ENCODE measurements at places on chromosomes 11 and 22.

DNA sequence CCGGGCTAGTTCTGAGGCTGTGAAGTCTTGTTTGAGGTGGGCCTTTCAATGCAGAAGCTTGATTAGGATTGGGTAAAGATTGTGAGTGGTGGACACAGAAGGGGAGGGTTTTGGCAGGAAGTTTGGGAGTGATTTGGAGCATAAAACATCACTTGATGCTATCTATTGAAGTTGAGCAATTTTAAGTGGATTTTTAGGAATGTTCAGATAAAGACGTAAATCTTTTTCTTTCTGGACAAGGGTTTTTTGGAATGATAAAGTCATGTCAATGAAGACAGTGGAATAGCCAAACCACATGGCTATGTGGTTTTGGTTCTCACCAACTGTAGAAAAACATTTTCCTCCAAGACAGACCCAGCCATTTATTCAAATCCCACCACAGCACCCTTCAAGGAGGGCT, 111.2 kb upstream of the SNX19 start:
- no peak for DNase-seq

GRCh38 chr11:121478895-121479697, 26.3 kb upstream of the SORL1-AS1 start:
- DNase-seq: no peak

DNA sequence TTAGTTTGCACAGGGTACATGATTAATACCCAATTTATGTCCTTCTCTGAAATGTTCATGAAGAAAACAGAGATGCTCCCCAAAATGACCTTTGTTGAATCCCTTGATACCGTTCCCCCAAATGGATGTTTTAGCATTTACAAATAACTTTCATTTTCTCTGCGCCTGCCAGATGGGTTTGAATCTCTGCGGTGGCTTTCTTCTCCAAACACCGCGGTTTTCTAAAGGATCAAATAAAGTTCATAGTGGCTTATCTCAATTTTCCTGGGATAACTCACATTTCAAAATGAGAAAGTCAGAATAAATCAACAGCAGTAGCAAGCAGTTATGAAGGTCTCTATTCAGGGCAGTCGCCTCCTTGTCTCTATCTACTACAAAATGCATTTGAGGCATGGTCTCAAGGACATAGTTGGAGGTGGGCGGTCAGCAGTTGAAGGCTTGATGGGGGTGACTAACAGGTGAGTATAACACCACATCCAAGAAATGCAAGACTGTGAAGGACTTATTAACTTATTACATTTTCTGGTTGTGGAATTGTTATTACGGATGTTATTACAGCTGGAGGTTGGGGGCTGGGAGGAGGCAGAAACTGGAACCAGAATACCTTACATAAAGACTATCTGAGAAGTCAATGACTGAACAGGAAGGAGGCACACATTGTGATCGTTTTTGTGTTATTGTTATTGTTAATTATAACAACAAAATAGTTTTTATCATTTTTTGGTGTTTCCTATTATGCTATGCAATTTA, 1513.3 kb downstream of the FAM181B start:
- DNase-seq: no peak

DNA sequence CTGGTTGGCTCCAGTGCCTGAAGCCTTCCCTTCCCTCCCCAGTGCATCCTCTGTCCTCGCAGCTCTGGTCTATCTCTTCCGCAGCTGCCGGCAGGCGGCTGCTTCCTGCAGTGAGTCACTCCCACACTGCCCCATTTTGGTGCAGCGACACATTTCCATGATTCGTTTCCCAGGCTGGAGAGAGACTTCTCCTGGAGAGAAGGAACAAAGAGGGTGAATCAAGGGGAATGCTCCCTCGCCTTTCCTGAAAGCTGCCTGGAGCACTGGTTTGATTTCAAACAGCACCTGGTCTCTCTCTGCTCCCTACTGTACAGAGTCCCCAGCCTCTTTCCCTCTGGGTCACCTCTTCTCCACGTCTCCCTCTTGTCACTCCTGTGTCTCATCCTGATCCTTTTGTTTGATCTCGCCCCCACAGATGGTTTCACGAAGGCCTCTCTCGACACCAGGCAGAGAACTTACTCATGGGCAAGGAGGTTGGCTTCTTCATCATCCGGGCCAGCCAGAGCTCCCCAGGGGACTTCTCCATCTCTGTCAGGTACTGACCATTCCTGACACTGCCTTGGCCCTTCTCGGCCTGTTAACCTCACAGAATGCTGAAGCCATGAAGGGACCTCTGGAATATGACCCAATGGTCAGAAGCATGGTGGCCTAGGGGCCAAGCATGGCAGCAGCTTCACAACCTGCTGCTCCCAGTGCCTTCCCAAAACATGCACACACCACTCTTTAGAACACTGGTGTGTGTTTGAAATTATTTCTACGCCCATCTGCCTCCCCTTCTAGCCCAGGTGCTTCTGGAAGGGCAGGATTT, at the start of gene TMA7B:
Gene TMA7B, plus strand, starts transcription at position 758 of the 808 bp plus-strand sequence. CDS start 3,978 bp downstream, outside the sequence.
- no peak for DNase-seq

GRCh38 chr22:44151676-44152075, 29.0 kb upstream of the PARVG start:
- DNase-seq: no peak

GRCh38 chr11:73157101-73158010, 15.2 kb upstream of the FCHSD2 start:
- DNase-seq: no peak

GRCh38 chr22:46432164-46433068, 96.9 kb downstream of the TRMU start:
- no peak for DNase-seq

- no peak for DNase-seq
Measured at GRCh38 chr22:44821741-44822475, 69.5 kb downstream of the ARHGAP8 start.

- no peak for DNase-seq
Measured at GRCh38 chr22:20561882-20562281, 54.5 kb downstream of the MED15 start.

- peak; percentile 23 for DNase-seq
Measured at GRCh38 chr22:38732251-38732815, 23.5 kb downstream of the SUN2 start.

- no peak for DNase-seq
Measured at GRCh38 chr22:37913233-37913721, 7.2 kb downstream of the MICALL1 start.

- DNase-seq: no peak
Measured at GRCh38 chr22:20316844-20317401, 2.9 kb downstream of the DGCR6L start.

DNA sequence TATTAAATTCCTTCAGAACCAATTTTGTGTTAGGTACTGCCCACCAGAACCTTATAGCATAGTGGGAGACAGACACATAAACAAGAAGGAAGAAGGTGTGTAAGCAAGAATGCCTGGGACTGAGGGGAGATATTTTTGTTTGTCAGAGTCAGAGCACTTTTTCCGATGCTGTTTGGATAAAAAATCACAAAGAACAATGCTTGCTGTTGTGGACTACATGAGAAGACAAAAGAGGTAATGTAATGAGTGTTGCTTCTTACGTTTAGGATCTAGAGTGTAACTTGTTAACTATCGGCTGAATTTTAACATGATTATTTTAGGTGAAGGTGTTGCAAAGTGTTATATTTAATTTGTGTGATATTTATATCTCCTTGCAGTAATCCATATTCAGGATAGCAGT, 84.9 kb downstream of the ATM start:
- no peak for DNase-seq

DNA sequence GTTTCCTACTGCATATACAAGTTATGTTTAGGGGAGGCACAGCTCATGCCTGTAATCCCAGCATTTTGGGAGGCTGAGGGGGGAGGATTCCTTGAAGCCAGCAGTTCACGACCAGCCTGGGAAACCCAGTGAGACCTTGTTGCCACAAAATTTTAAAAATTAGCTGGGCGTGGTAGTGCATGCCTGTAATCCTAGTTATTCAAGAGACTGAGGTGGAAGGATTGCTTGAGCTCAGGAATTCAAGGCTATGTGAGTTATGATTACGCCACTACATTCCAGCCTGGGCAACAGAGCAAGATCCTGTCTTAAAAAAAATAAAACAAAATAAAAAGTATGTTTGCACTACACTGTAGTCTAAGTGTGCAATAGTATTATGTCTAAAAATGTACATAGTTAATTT, 108.8 kb upstream of the TEAD1 start:
- DNase-seq: no peak

GRCh38 chr11:65182258-65183170, 786 bp downstream of the CAPN1 start:
- DNase-seq: peak; percentile 22

DNA sequence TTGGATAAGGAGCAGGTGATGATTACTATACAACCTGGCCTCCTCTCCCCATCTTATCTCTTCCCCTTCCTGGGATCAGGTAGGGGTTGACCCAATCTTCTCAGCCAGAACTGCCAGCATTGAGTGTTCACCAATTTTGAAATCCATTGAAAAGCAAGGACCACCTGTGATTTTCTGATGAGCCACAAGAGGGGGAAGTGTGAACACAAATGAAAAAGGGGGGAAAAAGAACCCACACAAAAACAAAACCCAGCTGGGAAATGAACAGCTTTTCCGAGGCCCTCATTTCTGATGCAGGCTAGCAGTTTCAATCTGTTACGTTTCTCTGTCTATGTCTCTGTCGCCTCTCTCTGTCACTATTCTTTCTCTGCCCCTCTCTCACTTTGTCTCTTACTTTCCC, 161.9 kb downstream of the INSC start:
- DNase-seq: no peak

- DNase-seq: peak; percentile 71
Measured at GRCh38 chr22:45435544-45436139, 22.1 kb downstream of the RIBC2 start.

DNA sequence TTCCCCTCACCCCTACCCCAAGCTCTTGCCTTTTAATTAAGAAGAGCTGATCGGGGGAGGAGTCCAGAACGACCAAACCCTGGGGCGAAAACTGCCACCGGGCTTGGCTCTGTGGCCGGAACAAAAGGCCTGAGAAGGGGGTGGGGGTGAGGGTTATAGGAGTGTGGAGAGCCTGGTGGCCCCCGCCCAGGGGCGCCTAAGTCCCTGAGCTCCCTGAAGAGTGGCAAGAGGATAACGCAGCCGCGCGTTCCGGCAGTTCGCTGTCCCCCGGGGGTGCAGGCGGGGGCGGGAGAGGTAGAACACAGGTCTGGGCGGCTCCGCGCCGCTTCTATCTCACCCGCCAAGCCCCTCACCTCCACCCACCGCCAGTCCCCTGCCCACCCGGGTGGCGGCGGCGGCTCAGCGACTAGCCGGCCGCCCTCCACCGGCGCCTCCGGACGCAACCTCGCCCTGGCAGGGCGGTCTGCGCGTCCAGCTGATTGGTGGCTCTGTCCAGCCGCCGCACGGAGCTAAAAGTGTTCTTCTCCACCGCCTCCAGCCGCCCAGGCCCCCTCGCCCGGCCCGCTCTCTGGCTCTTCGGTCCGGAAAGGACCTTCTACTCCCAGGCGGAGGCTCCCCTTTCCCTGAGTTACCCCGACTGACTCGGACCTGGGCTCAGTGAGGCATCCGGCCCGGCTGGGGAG, 18.7 kb upstream of the BDNF start:
- no peak for DNase-seq

DNA sequence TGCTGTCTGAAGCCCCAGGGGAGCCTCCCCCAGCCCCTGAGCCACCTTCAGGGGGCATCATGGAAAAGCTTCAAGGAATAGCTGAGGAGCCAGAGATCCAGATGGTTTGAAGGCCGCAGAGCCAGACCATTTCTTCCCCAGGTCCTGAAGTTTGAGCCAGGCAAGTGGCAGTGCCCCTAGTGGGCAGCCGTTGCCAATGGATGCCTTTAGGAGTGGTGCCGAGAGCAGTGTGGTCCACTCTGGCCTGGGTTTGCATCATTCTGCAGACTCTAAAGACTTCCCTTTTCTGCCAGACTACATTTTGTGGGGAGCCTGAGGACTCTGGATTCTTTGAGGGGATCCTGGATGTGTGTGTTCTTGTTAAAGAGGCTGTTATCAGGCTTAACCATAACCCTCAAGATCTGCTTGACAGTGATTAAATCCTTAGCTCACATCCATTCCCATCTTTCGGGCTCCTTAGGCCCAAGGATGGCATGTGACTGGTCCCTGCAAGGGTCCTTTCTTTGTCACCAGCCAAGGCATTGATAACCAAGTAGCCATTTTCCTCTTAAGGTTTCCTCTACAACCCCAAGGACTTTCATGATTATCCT, 13.1 kb downstream of the HINFP start:
- no peak for DNase-seq

- no peak for DNase-seq
Measured at GRCh38 chr11:43035086-43035485, 276.7 kb upstream of the API5 start.

DNA sequence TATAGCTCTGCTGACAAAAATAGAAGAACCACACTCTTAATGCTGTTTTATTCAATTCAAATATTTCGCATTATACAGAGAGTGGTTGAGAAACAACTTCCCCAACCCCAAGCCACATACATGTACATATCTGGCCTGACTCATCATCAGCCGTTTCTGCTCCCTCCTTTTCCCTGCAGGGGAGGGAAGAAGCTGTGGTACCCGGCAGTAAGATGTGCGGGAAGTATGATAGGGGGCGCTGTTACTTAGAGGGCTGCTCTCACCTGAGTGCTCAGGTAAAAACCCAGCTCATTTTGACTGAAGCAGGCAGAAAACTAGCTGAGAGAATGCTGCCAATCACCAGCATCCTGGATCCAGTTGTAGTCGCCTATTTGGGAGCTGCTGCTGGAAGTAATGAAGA, 85.5 kb downstream of the NELL1 start:
- DNase-seq: no peak

DNA sequence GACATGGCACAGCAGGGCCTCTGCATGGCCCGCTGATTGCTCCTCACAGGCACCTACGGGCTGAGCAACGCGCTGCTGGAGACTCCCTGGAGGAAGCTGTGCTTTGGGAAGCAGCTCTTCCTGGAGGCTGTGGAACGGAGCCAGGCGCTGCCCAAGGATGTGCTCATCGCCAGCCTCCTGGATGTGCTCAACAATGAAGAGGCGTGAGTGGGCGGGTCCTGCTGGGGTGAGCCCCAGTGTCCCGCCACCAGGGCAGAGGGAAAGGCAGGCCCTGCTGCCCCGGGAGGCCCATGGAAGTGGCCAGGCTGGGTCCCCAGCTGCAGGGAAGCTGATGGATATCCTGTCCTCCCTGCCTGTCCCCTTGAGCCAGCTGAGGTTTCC, 18.6 kb upstream of the DGCR8 start:
- DNase-seq: no peak

GRCh38 chr11:85076535-85077330, 550.4 kb downstream of the DLG2 start:
- DNase-seq: no peak

- DNase-seq: peak; percentile 30
Measured at GRCh38 chr11:31487848-31488247, 21.6 kb downstream of the IMMP1L start.

All from NCI-H2171 (cell line).